Placental epithelial cell (primary cell): ENCODE measurements at places on chromosomes 12 and 14. TPM values are rescaled to one million over a fixed set of nuclear protein-coding genes. Genes with fewer than 3 reads are reported as not detected.

GDF3 gene
- total RNA-seq: not detected in 2 replicates

SERPINA12 gene
- not detected in 2 replicates for total RNA-seq

AHNAK2 gene
- total RNA-seq: 168 and 363 TPM in 2 replicates

PLD4 gene
- under 0.01 and 0.65 TPM in 2 replicates for total RNA-seq

GALNT6 gene
- total RNA-seq: 210 and 402 TPM in 2 replicates

KCNC2 gene
- not detected in 2 replicates for total RNA-seq

GPR65 gene
- total RNA-seq: not detected in 2 replicates

SRSF5 gene
- 93.2 and 152 TPM in 2 replicates for total RNA-seq

FLRT2 gene
- total RNA-seq: 4.7 and 21.3 TPM in 2 replicates

INHBC gene
- total RNA-seq: not detected in 2 replicates

STAC3 gene
- total RNA-seq: 0.39 TPM in 1 of 2 replicates, not detected in the other

TAS2R42 gene
- not detected in 2 replicates for total RNA-seq

LRTM2 gene
- total RNA-seq: 0.11 TPM in 1 of 2 replicates, not detected in the other

MYH6 gene
- total RNA-seq: not detected in 2 replicates

NCAPD2 gene
- 34.5 and 62.5 TPM in 2 replicates for total RNA-seq

LDHB gene
- total RNA-seq: 179 and 295 TPM in 2 replicates

CD163 gene
- total RNA-seq: not detected in 2 replicates

PLA2G1B gene
- total RNA-seq: not detected in 2 replicates

STYK1 gene
- 22.0 and 31.2 TPM in 2 replicates for total RNA-seq
